ENCODE measurements at places on chromosomes 16 and 17.

- DNase-seq = no peak
These were observed 15.9 kb upstream of the FBXO47 start for GRCh38 chr17:38982858-38983746.

DNA sequence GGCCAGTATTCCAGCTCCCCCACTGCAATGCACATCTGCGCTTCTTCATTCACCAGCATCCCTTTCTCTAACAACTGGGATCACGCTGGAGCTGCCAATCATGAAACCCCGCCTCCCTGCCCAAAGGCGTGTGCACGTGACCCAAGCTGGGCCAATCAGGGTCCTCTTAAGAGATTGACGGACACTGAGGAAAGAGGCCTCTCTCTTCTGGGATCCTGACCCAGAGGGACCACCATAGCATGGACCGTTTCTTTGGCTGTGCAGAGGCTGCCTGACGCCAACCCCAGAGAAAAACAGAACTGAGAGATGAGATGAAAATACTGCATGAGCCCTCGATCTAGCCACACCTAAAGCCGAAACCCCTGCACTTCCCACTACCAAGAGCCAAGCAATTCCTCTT is 32.0 kb downstream of the COTL1 start:
- DNase-seq = no peak

GRCh38 chr17:52524096-52524637 is 365.7 kb upstream of the CA10 start:
- no peak for DNase-seq

DNA sequence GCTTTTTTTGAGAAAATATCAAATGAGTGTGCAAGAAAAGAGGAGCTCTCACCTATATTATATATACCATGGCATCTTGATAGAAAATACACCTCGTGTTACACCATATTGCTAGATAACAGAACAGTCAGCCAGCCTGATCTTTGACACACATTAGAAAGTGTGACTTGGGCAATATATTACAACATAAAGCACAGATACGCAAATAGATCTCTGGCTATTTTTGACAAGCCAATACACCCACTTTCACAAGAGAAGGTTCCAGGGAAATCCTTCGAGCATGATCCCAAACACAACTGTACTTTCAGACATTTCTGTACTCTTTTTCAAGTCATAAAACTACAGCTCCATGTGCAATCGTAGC is 9.4 kb downstream of the GGA2 start:
- no peak for DNase-seq

DNA sequence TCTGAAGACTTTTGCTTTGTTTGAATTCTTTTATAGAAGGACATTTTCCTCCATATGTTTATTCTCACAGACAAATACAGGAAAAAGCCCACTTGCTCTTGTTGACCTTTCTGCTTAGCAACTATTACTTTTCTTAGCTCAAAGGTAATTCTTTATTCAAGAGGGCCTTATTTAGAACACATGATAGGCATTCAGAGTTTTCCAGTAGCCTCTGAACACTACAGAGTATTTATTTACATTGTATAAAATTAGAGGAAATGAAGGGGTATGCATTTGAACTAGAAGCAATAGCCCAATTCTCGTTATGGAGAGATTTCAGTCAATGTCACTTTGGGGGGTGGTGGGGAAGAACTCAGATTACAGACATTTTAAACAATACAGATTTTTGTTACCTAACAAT is 581.7 kb downstream of the KCNJ2 start:
- no peak for DNase-seq

DNA sequence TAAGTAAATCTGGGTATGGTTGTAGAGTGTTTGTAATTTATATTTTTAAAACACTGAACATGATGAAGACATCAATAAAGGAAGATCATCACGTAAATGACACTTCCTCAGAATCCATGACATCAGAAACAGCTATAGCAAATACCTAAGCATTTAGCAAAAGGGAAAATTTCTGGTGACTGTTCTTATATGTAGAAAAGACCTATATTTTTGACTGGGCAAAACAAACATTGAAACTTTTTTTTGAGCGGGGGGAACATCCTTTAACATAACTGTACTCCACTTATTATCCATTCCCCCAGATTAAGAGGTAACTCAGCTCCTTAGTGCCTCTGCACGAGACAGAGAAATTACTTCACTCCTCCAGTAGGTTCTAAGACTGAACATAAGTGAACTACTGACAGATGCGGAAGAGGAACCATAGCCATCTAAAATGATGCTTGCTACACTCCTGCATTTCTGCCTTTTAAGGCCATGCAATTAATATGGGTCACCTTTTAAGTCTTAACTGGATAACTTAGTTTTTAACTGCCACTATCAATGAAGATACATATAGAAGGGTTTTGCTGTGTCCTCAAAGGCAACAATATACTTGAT is 9.4 kb downstream of the CRYBA1 start:
- no peak for DNase-seq

- no peak for DNase-seq
These were observed 20.7 kb upstream of the MRTFB start for GRCh38 chr16:14050291-14051027.

GRCh38 chr17:70030371-70030770 is 44.7 kb upstream of the KCNJ16 start:
- no peak for DNase-seq
